ENCODE measurements at places on chromosomes 7 and 10.

GRCh38 chr10:112832361-112832878, 117.6 kb upstream of the TCF7L2 start:
- DNase-seq = no peak

- no peak for DNase-seq
These were observed 131.0 kb upstream of the EEPD1 start for GRCh38 chr7:36021917-36022550.

DNA sequence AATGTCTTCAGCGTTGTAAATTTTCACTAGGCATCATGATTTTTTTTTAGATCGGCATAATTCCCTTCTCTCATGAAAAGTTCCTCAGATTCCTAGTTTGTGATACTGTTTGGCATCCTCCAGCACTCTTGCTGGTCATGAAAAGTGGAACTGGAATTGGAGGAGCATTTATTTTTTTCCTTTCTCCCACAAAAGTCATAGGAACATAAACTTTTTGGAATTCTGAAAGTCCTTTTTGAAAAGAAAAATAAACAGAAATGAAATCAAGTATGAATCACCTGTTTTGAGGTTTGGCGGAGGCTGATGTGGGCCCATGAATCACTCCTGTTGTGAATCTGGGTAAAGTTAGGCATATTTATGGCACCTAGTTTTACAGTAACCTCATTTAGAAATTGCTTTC, 17.7 kb downstream of the CACNB2 start:
- no peak for DNase-seq

GRCh38 chr10:66844176-66844942, 81.5 kb upstream of the LRRTM3 start:
- DNase-seq = no peak

DNA sequence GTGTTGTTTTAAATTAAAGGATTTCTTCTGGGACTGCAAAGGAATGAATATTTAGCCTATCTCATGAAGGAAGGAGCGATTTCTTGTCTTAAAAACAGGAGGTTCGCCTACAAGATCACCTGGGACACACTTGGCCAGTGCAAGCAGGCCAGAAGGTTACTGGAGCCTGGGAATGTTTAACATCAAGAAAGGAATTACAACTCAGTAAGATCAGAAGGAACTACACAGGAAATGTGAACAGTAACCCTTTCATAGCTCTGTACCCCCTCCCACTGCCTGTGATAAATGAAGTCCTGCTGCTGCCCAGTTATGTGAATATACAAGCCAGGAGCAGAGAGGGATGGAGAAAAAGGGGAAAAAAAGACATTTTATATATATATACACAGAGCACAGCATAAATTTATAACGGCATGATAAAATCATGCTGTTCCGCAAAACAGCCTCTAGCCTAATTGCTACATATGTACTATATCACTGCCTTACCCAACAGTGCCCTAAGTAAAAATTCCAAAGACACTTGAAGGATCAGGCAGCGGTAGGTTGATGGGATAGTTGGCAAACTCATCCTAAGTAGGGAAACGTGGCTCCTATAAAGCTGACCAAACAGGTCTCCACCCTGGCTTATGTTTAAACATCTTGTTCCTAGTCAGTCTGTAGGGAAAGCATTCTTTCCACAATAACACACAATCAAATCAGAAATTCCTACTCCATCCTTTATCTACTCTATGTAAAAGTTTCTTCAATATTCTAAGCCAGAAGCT, 63.8 kb downstream of the ZNF438 start:
- DNase-seq = no peak

DNA sequence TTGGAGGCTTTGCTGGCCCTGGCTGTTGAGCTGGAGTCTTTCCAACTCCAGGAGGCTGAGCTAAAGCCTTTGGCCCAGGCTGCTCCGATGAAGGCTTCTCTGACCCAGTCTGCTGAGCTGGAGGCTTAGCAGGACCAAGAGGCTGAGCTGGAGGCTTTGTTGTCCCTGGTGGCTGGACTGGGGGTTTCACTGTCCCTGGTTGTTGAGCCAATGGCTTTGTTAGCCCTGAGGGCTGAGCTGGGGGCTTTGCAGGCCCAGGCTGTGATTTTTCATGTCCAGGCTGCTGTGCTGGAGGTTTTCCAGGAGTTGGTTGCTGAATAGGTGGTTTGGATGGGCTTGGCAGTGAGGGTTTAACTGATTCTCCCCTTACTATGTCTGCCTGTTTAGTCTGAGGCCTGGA, 7.3 kb downstream of the PCLO start:
- DNase-seq = no peak

DNA sequence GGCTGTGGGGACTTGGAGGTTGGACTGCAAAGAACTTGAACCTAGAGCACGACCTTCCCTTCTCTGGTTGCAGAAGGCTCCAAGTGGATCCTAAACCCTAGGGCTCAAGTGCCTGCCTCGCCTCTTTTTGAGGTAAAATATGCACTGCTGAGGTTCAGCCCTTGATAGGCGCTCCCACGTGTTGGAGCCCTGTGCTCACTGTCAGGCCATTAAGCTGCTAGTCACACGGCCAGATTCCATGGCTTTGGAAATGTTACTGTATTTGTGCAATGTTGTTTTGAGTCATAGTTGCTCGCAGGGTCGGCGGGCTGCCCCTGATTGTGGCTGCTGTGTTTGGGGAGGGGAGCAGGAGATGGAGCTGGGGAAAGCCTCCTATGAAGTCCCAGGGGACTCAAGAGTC, 39.8 kb upstream of the PCBD1 start:
- no peak for DNase-seq

DNA sequence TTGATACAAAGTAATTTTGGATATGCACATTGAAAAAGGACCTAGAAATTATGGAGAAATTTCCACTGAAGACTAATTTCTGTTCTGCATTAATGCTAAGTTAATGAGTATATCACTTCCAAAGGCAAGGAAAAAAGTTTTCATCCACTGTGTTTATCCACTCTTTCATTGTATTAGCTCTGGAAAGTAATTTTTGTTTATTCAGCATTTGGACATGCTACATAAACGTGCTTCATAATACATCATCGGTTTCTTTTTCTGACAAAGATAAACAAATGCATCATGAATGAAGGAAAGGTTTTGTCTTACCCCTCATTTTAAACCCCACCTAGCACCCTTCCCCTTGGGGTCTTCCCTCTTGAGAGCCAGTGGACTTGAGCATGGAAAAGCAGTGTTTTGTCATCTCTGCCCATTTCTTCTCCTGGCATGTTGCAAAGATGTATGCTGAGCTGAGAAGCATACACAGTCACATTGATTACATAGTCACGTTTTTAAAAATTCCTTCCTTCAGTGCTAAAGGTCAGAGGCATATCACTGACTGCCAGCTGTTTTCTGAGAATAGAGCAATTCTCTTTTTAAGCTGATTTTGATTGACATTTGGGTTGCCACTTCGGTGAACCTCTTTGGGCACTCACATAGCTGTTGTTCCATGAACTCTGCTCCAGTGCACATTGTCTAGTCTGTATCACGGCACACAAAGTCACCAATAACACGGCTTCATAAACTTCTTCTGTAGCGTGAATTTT, 65.9 kb upstream of the C7orf33 start:
- DNase-seq = no peak

GRCh38 chr7:80294346-80294745, 159.7 kb downstream of the GNAI1 start:
- DNase-seq = no peak

DNA sequence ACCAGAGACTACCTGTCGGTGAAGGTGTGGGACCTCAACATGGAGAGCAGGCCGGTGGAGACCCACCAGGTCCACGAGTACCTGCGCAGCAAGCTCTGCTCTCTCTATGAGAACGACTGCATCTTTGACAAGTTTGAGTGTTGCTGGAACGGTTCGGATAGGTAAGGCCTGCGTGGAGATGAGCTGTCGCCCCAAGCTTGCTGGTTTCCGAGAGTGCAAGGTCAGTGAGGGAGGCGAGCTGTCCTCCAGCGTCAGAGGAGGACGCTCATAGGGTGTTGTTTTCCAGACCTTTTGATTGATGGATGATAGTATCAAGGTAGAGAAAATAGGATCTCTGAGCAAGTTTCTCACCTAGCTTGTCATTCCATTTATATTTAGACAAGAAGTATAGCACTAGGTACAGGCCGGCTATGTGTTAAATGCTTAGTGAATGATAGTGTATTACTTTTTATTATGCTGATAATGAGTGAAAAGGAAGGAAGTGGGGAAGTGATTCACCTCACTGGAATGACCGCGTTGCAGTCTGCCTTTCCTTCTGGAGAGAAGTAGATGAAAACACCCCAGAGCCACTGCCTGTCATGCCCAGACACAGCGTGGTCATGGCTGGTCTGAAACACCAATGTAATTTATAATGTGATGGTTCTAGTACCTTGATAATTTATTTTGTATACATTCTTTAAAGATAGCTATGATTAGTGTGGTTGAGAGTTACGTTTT, 33.9 kb downstream of the BNIP3 start:
- no peak for DNase-seq

GRCh38 chr7:121049028-121049791, 60.7 kb downstream of the CPED1 start:
- no peak for DNase-seq

DNA sequence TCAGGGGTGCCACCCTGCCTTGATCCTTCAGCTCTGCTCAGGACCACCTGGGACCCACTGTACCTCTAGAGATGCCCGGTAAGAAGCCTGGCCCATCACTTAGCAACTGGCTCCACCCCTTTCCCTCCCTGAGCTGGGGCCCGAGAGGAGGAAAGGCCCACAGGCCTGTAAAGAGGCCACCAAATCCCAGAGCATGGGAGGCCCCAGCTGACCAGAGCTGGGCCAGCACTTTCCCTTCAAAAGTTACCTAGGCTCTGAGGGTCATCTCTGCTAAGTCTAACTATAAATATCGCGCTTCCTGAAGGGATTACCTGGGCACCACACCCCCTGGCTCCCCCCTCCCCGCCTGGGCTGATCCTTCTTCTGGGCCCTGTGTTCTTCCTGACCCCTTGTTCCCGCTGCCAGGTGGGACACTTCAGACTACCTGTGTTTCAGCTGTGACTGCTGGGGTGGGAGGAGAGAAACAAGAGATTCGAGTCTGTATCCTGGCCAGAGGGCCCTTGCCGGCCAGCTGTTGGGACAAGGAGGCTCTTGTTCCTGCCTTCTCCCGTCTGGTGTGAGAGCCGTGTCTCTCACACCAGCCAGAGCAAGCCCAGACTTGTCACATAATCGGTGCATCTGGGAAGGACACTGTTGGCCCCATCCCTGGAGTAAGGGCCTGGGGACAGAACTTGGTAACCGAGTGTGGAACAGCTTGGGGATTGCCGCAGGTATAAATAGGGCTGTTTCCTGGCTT, 22.8 kb upstream of the ANKRD2 start:
- no peak for DNase-seq

- no peak for DNase-seq
These were observed 16.9 kb downstream of the SHH start for GRCh38 chr7:155795401-155795800.

GRCh38 chr10:62049624-62050345, 148.3 kb downstream of the ARID5B start:
- no peak for DNase-seq

- DNase-seq = no peak
These were observed 52.3 kb upstream of the OPN4 start for GRCh38 chr10:86601956-86602602.

DNA sequence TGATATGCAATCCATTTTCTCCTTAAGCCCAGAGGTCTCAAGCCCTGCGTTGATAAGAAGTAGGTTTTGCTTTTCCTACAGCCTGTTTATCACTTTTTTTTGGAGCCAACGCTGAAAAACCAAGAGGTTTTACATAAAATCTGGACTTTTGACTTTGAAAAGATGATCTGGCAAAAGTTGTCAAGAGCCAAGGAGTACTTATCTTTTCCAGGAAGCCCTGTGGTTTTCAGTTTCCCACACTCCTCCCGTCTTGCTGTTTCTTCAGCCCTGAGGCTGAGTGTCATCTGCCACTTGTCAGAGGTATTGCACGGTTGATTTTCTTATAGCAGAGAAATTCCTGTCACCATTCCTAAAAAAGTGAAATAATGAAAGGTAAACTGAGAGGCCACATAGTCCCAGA, 108.7 kb downstream of the TYW1 start:
- DNase-seq = no peak

DNA sequence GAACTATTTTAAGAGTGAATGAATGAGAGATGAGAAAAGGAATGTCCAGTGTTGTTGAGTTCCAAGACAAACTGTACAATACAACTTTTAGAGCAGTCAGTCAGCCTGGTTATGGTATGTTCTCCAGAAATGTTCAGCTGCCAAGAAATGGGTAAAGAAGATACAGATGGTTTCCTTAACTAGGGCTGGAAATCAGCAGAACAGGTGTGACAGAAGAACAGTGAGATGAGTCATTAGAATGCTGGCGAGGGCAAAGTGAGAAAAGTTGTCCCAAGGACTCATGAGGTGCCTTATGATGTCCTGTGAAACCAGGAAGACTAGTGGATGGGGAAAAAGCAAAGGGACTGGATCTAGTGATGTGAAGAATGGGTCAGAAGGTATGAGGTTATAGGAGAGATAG, 20.8 kb upstream of the SEPTIN7 start:
- no peak for DNase-seq

DNA sequence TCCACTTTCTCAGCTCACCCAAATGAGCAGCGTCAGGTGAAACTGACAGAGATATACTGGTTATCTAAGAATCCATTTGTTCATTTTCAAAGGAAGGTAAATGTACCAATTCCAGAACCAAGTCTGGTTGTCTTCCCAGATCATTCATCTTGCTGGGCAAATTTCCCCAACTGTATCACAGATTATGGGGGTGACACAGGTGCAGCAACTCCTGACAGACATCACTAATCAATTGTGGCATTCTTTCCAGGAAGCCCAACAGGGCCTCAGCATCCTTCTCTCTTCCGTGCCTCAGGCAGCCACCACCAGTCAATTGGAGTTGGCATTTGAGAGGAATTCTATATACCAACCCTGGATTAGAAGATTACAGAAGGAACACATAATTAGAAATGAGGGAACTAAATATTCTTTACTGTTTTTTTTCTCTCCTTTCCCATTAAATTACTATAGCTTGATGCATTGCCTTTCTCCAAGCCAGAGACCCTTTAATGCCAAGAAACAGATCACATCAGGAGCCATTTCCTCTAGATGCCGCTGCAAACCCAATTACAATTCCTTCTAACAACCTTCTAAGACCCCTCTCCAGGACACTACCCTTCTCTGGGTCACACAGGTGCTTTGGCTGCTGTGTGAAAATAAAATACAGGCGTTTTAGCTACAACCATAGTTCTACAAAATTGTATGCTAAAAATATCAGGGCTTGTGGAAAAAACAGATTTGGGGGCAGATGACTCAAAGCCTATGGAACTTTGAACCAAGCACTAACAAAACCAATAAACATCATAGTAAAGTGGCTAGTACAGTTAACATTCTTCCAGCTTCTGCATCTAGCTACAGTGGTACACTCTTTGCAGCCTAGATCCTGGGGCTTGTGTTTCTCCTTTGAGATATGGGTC, 291.6 kb downstream of the RNLS start:
- DNase-seq = no peak

- no peak for DNase-seq
These were observed 57.7 kb upstream of the FAM20C start for GRCh38 chr7:134561-135256.

GRCh38 chr7:23662124-23662983, 17.6 kb upstream of the FAM221A start:
- no peak for DNase-seq

- no peak for DNase-seq
These were observed 768.6 kb upstream of the SORCS1 start for GRCh38 chr10:107933076-107933475.

- no peak for DNase-seq
These were observed 52.5 kb downstream of the WNT2 start for GRCh38 chr7:117270371-117270770.

All from activated CD8-positive, alpha-beta memory T cell treated with anti-CD3 and anti-CD28 coated beads for 24 hours (primary cell).